ELF-1 (cell line): ENCODE measurements at places on chromosomes 5 and 9.

GRCh38 chr9:137007108-137007815 lies 10.9 kb upstream of the CLIC3 start:
- DNase-seq = no peak

GRCh38 chr5:160548949-160549645 lies 127.4 kb downstream of the PTTG1 start:
- no peak for DNase-seq

DNA sequence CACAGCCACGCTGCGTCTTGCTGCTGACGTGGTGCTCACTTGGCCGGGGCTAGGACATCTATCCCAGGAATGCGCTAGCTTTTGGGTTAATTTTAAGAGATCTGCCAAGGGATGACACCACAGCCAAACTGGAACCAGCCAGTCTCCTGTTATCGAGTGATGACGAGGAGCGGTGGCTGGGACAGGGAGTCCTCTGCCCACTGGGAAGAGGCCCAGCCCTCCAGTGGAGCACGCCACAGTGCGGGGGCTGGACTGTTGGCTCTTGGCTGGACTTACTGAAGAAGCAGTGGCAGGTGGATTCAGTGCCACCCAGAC lies 55.1 kb upstream of the PHYKPL start:
- DNase-seq = no peak

- DNase-seq = peak; percentile 95
Measured at GRCh38 chr5:10590226-10590999, 26.5 kb downstream of the ANKRD33B start.

DNA sequence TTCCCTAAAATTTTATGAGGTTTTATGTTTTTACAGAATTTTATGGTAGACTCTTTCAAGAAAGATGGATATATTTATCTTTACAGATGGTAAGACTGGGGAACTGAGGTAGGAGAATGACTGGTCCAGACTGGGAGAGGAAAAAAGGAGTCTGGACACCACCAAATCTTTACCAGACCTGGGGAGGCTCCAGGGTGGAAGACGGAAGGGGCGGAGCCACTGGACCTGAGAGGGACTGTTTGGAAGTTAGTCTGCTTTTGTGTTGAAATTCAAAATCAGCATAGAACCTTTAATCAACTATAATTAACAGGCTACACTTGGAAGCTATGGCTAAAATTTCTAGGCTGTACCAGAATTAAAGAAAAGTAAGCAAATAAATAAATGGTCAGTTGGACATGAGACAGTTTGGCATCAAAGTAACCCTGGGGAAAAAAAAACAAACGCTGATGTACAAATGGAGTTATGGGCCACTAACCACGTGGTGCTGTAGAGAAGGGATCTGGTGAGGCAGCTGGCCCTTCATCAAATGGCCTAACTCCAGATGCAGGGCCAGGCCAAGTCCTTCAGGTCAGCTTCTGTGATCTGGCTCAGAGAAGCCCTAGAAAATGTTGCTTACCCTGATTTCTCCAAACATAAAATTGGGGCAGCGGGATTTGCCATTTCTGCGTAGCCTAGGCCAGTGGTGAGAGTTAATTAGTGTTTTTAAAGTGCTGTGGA lies 155.1 kb downstream of the ARSB start:
- no peak for DNase-seq

GRCh38 chr9:87498046-87498810 lies 561 bp downstream of the DAPK1 start:
- peak; percentile 85 for DNase-seq

- DNase-seq = no peak
Measured at GRCh38 chr5:173513521-173513991, 102.9 kb downstream of the BOD1 start.

GRCh38 chr9:116875576-116875975 lies 188.5 kb downstream of the TRIM32 start:
- no peak for DNase-seq

GRCh38 chr5:132506094-132506692 lies 15.6 kb upstream of the IRF1 start:
- no peak for DNase-seq

DNA sequence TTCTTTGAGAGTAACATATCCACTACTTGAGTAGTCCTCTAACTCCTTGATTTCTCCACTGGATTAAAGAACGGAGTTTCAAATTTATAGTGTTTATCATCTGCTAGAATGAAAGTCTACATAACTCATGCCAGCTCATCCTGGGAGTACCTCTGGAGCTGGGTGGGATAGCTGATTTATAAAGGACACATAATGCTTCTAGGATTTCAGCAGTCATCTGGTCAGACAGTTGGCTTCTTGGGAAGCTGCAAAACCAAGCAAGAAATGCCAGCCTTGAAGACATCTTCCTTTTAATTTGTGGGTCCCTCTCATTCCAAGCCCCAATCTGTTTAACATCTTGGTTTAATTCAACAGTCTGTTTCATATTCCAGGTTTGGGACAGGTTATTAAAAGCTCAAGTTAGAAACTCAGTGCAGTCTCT lies 3.2 kb downstream of the GALNT10 start:
- DNase-seq = no peak
